Activated T-helper 1 cell treated with anti-CD3 and anti-CD28 coated beads, Interleukin-2, amount 50 U/mL, for 16 hours (primary cell): ENCODE measurements at places on chromosomes 7 and 10.

- no peak for DNase-seq
Measured at GRCh38 chr10:61001731-61002122, 57.7 kb upstream of the RHOBTB1 start.

DNA sequence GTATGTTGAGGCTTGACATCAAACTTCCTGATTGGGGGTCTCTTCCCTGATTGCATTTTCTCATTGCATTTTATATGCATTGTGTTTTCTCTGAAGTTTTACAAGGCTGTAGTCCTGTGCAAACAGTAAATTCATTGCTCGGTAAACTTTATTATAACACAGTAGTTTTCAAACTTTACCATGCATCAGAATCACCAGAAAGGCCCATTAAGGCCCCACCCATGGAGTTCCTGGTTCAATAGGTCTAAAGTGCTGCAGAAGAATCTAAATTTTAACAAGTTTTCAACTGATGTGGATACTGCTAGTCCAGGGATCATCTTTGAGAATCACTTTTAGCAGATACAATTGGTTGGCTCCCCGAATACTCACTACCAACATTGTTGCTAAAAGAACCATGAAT, 634.7 kb upstream of the LRRTM3 start:
- no peak for DNase-seq

DNA sequence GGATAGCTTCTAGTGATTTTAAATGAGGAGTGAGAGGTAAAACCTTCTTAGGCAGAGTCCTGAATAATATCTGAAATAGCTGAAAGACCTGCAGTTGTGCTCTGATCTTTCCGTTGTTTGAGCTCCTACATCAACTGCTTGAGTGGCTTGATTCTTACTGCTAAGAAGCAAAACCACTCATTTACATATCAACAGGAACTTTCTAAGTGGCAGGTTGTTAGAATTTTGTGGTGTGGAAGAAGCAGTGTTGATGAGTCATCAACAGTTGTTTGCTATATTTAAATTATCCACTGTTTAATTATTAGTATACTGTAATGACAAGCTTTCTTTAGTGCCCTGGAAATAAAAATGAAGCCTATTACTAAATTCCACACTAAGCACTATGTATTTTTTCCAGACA, 689.5 kb downstream of the DNAJB9 start:
- DNase-seq, result no peak

- no peak for DNase-seq
Measured at GRCh38 chr10:78527296-78527695, 493.6 kb downstream of the RPS24 start.

DNA sequence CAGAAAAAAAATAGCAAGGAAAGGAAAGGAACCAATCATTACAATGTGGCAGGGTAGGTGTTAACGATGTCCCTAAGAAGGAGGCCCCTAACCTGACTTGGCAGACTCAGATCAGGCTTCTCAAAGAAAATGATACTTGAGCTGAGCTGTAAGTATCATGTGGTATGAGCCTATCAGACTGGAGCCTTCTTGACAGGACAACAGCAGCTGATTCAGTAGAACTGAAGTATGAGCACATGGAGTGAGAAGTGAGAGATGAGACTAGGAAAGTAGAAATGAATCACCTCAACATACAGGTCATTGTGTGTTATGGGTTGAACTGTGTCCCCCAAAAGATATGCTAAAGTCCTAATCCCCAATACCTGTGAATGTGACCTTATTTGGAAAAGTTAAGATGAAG, 66.3 kb downstream of the MTERF1 start:
- DNase-seq, result no peak

DNA sequence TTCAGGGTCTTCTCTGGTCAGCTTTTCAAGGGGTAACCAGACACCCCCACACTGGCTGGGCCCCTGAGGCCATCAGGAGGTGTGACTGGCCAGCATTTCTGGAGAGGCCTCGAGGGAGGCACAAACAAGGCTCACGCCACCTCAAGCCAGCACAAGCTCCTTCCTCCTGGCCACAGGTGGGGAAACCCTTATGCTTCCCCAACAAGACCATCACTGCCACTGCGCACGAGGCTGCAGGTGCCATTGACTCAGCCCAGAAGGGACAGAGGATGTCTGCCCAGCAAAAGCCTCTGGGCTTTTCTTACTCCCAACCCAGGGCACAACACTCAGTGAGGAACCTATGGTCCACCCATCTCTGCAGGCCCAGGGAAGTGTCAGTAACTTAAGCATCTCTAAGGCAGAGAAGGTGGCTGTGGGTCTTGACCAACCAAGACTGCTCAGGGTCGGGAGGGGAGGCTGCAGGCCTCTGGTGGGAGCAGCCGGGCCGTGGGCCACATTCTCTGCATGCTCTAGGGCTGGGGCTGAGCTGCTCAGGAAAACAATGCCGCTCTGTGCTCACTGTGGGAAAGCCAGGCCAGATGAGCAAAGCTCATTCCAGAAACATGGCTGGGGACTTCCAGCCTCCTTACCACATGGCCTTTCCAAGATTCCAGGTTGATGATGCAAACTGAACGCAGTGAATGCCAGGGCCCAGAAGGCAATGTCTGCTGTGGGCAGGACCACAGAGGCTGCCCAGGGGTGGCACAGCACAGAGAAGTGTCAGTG, 24.2 kb upstream of the RASSF4 start:
- no peak for DNase-seq

DNA sequence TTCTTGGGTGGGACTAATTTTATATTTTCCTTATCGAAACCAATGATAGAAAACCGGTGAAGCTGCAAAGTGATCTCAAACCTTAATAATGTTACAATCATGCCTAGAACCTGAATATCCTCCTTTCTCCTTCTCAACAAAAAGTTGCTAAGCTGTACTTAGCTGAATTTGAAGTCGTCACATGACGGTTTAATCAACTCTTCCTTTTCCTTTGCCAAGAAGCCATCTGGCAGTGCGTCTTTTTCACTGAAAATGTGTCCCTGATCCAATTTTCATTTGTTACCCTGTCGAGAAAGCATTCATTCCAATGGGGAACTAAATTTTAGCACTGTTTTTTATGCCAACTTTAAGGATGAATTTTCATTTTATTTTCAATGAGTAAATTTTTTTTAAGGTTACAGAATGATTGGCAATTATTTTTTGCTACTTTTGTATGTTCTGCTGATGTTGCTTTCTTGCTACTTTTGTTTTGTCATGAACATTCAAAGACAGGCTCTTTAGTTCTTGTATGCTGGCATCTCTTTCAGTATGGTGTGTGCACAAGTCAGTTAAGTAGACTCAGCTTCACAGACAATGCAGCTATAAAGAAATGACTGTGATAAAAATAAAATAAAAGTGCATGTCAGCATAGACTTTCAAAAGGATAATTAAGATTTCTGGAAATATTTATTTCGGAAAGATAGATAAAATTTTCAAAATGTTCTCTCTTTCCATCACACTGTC, 980.0 kb downstream of the DNAJB9 start:
- no peak for DNase-seq

DNA sequence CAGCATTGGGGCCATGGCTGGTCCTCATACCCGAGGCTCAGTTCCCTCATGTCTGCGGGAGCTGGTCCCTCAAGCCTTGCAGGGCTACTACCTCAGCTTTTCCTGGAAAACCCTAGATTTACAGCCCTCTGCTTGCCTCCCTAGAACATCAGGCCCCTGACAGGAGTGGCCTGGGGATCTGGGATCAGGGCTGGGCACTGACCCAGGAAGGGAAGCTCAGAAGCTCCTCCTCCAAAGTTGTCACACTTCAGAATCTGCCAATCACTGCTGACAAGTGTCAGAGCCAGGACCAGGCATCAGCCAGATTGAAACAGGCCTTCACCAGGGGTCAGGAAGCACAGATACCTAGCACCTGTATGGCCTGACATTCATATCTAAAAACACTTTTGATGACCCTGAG, 115.2 kb downstream of the GRID1 start:
- DNase-seq, result no peak

GRCh38 chr10:37654466-37654865, 202.9 kb downstream of the ZNF248 start:
- no peak for DNase-seq

GRCh38 chr7:2148189-2148588, 84.6 kb downstream of the MAD1L1 start:
- no peak for DNase-seq

GRCh38 chr7:73893342-73894101, 32.6 kb downstream of the TMEM270 start:
- no peak for DNase-seq

DNA sequence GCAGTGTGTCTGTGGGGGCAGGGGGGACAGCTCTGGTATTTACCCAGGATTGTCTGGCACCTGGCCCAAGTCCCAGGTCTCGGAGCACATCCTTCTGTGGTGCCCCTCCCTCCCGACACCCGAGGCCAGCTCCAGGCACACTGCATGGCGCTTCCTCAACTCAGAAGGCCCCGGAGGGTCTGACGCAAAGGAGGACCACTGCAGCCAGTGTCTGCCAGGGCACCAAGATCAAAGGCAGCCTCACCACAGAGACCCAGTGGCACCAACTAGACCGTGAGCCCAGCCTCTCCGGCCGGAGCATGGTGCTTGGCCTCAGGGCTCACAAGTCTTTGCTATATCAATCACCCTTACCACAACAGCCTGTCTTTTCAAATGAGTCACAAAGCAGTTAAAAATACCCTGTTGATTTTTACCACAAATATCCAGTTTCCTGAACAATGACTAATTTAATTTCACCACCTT, 99.3 kb upstream of the DDC start:
- no peak for DNase-seq

GRCh38 chr7:6725003-6725402, 18.3 kb upstream of the ZNF12 start:
- no peak for DNase-seq

GRCh38 chr7:36514289-36515243, 124.9 kb downstream of the ANLN start:
- no peak for DNase-seq

GRCh38 chr10:6233725-6234277, 31.1 kb downstream of the PFKFB3 start:
- DNase-seq, result no peak

GRCh38 chr10:1464881-1465417, 272.4 kb downstream of the ADARB2 start:
- DNase-seq, result no peak

- DNase-seq, result no peak
Measured at GRCh38 chr7:82740246-82740848, 296.8 kb upstream of the CACNA2D1 start.

DNA sequence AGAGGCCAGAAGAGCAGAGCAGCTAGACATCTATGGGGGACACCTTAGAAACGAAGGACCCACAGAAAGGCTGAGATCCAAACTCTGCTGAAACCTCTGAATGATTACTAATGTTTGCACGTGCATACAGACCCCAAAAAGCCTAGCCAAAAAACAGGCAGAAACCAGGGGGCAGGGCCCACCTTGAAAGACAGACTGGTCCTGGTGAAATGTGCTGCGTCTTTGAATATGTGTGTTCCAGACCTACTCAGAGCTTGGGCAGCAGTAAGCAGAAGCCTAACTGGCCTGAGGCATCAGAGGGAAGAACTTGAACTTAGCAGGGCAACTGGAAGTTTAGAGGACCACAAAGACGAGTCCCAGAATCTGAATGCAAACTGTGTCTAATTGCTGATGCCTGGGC, 251.8 kb downstream of the TEX36 start:
- DNase-seq, result no peak

DNA sequence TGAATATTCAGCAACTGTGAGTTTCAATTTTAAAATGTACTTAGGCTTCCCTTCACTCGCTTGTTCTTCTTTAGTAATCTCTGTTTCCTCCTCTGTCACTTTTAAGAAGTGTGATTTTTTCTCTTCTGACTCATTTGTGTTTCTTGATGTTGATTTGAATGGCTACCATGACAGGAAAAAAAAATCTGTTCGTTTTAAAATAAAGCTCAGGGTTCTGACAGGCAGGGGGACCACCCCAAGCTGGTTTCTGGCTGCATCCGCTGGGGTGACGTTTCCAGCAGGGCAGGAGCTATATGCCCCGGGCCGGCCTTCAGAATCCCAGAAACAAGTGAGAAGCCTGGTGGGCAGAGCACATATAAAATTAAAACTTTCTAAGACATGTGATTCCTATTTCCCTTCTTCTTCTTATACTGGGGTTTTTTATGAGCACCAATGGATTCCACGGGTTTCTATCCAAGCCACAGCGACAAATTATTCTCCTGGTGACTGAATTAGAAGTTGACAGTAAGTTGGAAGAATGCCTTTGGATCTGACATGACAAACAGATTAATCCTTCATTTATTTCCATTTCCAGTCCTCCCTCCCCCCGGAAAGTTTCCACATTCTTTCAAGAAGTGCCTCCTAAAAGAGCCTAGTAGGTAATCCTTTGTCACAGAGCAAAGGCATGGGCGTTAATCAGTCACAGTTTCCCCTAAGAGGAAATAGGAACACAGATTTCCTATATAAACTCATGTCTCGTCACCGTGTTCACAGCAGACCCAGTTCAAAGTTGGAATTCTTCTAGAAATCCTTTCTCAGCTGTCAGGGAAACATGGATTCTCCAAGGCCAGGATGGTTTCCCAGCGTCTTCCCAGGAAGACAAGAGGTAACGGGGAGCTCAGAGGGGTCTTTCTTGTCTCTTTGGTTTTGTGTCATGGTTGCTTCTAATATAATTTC, 79.9 kb downstream of the PTPRE start:
- DNase-seq, result no peak

GRCh38 chr7:128025819-128026218, 5.4 kb downstream of the LRRC4 start:
- DNase-seq, result no peak

DNA sequence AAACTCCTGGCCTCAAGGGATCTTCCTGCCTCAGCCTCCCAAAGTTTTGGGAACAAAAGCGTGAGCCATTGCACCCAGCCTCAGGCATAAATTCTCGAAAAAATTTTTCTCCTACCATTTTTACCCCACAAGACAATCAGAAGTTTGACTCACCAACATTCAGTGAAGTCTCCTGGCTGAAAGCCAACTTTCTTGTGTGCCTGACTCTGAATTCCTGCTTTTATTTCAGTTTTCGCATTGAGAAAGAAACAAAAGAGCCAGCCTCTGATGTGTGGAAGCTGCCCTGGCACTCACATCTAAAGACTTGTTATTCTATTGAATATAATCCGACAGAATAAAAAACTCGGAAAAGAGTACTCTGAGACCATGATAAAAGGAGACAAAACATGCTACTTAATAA, 402.9 kb downstream of the MAGI2 start:
- no peak for DNase-seq

GRCh38 chr10:7161484-7162250, 249.2 kb downstream of the SFMBT2 start:
- DNase-seq, result no peak

DNA sequence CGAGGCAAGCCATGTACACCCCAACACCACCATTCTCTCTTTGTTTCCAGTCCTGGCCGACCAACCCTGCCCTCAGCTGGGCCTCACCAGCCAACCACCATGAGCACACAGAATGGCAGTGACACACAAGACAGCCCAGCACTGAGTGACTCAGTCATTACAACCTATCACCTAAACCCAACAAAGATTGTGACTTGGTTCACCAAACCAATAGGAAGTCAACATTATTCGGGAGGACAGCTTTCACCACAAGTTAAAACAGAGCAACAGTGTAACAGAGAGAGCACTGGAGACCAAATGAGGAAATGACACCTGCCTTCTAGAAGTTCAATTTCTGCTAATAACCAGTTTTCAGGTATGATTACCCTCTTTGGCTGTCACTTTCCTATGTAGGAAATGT, 72.1 kb downstream of the DNMBP start:
- no peak for DNase-seq
